HCT116 (cell line): ENCODE measurements at places on chromosomes 12 and 14. TPM values are rescaled to one million over a fixed set of nuclear protein-coding genes. Genes with fewer than 3 reads are reported as not detected.

BIN2 gene
- 0.22 TPM for total RNA-seq

DNA sequence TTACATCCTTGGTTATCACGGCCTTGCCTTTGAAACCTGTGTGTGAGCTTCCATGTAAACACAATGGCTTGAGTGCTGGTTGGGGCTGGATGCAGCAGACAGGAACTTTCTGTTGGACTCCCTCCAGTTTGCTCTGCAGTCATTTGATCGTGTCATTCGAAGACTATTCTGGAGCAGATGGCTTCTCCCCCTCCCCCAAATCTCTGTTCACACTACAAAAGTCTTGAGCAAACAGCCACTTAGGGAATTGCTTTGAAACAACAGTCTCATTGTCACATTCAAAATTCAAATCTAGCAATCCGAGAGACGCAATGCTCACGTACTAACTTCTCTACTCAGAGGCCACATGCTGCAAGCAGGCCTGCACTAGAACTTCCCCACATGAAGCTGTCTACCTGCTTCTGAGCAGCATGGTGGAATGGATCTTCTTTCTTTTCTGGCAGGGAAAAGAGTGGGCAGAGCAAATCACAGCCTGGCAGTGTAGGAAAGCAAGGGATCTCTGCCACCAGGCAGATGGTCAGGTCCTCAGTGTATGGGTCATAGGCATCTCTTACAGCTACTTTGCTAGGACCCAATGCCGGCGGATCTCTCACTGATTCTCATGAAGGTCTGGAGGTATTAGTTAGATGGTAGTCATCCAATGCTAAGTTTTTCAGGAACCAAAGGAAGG is 214.2 kb downstream of the PPM1H start:
- H3K27me3 ChIP-seq, result no peaks in the 10 kb centered on the region
- H3K36me3 ChIP-seq, result no peaks in the 10 kb centered on the region

OLR1 gene
- total RNA-seq, result 0.12 TPM

DNA sequence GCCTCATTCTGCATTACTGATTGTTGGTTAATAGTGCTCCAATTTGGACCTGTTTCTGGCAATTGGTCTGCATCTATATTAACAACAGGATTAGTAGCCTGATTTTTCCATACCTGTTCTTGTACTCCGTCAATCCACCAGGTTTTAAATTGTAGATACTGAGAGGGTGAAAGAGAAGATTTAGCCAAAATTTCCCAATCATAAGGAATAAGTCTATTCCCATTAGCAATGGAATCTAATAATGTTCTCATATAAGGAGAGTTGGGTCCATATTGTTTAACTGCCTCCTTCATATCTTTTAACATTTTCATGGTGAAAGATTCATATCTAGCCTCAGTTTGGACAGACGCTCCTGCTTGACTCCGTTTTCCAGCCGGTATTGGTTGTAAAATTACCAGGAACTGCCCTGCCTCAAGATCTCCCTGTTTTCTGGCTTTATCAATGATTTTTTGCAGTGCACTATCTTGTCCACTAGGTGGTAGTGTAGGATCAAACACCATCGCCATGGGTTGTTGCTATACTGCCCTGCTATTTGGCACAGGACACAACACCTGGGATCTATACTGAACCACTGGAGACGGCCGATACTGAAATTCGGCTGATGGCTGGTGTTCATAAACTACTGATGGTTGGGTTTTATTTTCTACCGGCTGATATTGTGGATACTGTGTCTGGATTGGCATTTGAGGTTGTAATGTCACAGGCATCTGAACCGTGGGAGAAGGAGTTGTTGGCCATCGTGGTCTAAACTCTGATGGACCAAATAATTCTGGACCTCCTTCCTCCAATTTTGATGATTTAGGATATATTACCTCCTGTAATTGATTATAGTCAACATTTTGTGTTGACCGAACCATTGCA is 25.2 kb downstream of the DHRS4L2 start:
- peaks cover 4% of the 10 kb centered on the region; the same call in 1 of the 2 replicates for H3K4me1 ChIP-seq
- peak; percentile 78 for DNase-seq
- no peak overlapping the region for H3K4me3 ChIP-seq
- H3K36me3 ChIP-seq, result no peaks in the 10 kb centered on the region
- no peaks in the 10 kb centered on the region for H3K27me3 ChIP-seq
- no peak overlapping the region for H3K27ac ChIP-seq

GRCh38 chr14:21078287-21078686 is 8.2 kb downstream of the ARHGEF40 start:
- no peak for DNase-seq
- H3K4me3 ChIP-seq, result no peak overlapping the region
- peaks cover 10% of the 10 kb centered on the region for H3K4me1 ChIP-seq
- H3K27ac ChIP-seq, result no peak overlapping the region
- no peaks in the 10 kb centered on the region for H3K36me3 ChIP-seq

PTCSC3 gene
- not detected for total RNA-seq
